Gastroesophageal sphincter (tissue), 4 donors: ENCODE measurements at places on chromosomes 2 and 18. TPM values are rescaled to one million over a fixed set of nuclear protein-coding genes. Genes with fewer than 3 reads are reported as not detected.

DNA sequence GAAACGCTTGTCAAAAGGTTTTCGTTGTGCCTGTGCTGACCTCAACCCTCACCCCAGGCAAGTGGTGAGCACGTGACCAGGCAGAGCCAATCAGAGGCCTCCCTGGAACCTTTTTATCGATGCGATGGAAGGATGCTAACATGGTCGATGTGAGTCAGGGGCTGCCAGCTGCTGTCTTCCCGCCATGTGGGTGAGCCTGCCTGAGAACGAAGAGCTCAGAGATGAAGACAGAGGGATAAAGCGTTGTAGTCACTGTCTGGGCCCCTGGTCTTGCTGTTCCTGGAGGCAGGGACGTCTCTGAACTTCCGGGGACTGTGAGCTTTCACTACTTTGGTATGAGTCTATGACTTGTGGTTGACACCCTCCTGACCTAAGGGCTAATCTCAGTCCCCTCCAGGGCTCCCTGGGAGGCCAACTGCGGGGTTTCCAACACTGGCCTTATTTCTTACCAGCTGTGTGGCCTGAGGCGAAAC, 18.6 kb downstream of the DNMT3A start:
- no peak for ATAC-seq

DNA sequence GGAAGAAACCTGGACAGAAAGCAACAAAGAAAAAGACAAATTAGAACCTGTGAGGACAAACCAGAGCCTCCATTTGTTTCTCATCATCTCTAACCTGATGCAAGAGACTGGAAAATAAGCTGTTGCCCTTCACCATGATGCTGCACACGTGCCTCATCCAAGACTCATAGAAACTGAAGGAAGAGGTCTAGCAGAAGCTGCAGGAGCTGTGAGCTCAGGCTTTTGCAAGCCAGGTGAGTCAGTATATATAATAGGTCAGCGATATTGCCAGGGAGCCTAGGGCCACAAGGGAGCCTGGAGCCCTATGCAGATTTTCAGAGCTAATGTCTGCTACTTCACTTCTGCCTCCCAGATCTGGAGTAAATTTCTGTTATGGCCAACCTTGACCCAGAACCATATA, 163.1 kb downstream of the LNPK start:
- ATAC-seq = no peak

DNA sequence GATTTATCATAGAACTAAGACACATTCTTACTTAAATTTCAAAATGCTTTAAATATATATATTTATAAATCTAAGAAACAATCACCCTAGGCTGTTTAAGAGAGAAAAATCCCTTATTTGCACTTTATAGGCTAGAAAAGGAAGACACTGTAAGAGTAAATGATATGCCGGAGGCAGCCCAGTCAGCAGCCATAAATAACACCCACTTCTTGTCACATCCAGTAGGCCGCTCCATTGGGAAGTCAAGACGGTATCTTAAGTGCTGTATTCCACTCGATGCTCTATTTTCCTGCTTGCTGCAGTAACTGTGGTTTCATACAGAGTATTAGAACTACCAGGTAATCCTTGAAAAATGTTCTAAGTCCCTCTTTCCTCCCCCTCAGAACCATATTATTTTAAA, 57.9 kb downstream of the ABCA12 start:
- no peak for ATAC-seq

DNA sequence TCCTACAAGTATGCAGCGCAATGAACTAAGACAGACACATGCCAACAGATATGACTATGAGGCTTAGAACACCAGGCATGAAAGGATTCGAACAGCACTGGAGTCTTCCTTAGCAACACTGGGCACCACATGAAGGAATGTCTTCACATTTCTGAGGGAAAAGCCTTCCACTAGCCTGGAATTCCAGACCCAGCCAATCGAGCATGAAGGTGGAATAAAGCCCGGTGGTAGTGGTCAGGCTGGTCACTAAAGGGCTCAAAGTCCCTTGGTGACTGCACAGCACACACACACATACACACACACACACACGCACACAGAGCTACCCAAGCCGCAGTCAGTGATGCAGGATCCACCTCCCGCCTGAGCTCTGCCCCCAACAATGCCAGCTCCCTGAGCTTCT, 19.7 kb upstream of the SFXN5 start:
- no peak for ATAC-seq

DNA sequence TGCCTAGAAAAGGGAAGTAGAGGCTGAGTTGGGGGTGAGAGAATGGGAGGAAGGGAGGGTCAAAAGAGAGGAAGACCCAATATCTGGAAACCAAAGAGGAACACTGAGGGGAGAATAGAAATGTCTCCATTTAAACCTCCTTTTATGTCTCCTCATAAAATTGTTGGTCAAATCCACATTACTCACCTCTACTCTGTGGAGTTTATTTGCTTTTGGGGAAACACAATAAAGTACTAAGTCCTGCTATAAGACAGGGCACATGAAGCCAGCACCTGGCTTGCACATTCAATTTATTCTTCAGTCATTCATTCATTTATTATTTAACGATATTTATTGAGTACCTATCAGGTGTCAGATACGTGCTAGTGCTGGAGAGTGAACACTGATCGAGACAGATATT, 60.3 kb upstream of the NFE2L2 start:
- ATAC-seq = no peak

- ATAC-seq = no peak
Observed at GRCh38 chr2:20049637-20050036, 1.8 kb downstream of the LAPTM4A start.

DNA sequence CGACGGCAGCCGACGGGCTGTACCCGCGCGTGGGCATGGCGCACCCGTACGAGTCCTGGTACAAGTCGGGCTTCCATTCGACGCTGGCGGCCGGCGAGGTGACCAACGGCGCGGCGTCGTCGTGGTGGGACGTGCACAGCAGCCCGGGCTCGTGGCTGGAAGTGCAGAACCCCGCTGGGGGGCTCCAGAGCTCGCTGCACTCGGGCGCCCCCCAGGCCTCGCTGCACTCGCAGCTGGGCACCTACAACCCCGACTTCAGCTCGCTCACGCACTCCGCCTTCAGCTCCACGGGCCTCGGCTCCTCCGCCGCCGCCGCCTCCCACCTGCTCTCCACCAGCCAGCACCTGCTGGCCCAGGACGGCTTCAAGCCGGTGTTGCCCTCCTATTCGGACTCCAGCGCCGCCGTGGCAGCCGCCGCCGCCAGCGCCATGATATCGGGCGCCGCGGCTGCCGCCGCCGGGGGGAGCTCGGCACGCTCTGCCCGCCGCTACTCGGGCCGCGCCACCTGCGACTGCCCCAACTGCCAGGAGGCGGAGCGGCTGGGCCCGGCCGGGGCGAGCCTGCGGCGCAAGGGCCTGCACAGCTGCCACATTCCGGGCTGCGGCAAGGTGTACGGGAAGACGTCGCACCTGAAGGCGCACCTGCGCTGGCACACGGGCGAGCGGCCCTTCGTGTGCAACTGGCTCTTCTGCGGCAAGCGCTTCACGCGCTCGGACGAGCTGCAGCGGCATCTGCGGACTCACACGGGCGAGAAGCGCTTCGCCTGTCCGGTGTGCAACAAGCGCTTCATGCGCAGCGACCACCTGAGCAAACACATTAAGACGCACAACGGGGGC, 2.0 kb downstream of the SP9 start:
- ATAC-seq = no peak

DNA sequence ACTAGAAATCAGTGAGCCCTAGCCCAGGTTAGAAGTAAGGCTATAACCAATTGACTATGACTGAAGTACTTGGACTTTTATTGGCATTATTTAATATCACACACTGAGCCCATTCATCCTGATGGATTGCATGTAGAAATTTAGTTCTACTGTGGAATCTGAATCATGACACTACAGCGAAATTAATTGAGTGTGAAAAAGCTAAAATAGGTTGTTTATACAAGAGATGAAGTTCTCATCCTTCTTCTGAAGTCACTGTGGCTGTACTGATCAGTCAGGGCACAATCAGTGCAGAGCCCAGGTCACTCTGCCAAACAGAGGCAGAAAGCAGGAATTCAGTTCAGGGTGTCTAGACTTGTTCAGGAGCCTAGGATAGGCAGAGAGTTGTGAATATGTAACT, 158.9 kb downstream of the BABAM2 start:
- no peak for ATAC-seq

- no peak for ATAC-seq
Observed at GRCh38 chr2:118903029-118903351, 39.0 kb upstream of the MARCO start.

Gene TIMM21
- total RNA-seq = 34.1 TPM

Gene TWIST2
- total RNA-seq = 51.8 TPM

Gene FOXD4L1
- not detected for total RNA-seq

Gene AMER3
- not detected for total RNA-seq

Gene ALK
- total RNA-seq = 1.6 TPM

Gene UGT1A8
- total RNA-seq = not detected

Gene SPEG
- 307 TPM for total RNA-seq

Gene CPO
- total RNA-seq = 1.9 TPM

Gene MYO3B
- not detected for total RNA-seq
